ENCODE measurements at places on chromosomes 7 and 10. TPM values are rescaled to one million over a fixed set of nuclear protein-coding genes. Genes with fewer than 3 reads are reported as not detected.

DNA sequence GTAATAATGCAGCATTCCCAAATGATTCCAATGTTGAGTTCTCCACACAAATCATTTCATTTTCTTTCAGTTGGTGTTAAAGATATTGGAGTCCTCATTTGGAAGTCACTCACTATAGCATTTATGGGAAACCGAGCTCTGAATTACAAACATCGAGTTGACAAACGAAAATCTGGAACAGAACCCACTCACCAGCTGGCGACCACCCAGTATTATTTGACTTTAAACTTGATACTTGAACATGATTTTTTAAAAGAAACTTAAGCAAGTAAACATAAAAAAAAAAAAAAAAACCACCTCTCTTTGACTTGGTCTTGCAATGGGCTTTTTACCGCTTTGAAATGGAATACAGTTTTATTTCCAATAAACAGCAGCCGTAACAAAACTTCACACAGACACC, 576.6 kb upstream of the C7orf33 start:
- DNase-seq, result no peak
- H3K27ac ChIP-seq, result no peak overlapping the region
- H3K4me3 ChIP-seq, result no peak overlapping the region
- no peaks in the 10 kb centered on the region for H3K36me3 ChIP-seq
- no peaks in the 10 kb centered on the region for H3K27me3 ChIP-seq

DNA sequence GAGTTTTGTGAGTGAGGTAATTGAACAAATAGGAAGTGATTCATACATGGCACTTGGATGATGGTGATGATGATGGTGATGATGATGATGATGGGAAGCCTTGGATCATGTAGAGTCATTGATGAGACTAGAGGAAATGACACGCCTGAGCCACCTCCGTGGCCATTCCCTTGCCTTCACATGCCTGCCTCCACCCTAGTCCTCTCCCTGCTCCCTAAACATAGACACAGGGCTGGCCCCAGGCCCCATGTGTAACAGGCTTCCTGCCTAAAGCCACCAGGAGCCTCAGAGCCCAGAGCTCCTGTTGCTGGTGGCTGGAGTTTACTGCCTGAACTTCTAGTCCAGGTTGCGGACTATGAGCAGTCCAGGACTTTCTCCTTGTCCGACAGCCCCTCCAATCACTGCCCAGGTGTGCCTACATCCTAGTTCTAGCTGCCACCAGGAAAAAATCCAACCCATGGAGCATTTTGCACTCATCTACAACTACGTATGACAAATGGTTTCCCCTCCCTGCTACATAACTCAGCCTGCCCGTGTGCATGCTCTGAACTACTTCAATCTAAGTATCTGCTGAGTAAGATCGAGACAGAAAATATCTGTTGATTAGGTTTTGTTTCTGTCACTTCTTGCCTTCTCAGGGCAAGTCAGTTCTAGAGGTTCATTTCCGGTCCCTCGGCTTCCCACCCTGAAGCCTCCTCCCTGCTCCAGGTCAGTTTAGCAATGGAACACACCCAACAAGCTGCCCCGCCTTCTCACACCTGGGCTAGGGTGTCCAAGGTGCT, 35.5 kb upstream of the KDM7A start:
- H3K27ac ChIP-seq, result no peak overlapping the region
- 0 out of 2 replicates have a peak, but pooled peaks cover 3% of the 10 kb centered on the region for H3K27me3 ChIP-seq
- no peak overlapping the region for H3K4me3 ChIP-seq
- H3K4me1 ChIP-seq, result no peaks in the 10 kb centered on the region
- no peaks in the 10 kb centered on the region for H3K36me3 ChIP-seq

DNA sequence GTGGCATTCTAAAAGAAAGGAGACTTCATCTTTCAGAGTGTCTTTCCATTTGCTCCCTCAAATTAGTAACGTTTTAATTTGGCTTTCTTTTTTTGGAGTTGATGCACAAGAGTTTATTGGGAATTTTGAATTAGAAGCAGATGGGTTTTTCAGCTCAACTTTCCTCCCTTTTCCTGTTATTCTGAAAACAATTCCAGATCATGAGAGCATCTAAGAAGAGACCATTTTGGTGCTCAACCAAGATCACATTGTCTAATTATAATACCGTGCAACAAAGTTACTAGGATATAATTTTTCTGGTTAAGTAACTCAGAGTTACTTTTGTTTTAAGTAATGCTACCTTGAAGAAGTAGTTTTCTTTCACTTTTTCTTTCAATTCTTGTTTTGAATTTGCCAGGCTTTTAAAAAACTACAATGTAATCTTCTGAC, 396.6 kb upstream of the KLF6 start:
- H3K36me3 ChIP-seq, result no peaks in the 10 kb centered on the region
- H3K27ac ChIP-seq, result peak overlapping the region; percentile 51
- H3K4me3 ChIP-seq, result no peak overlapping the region
- DNase-seq, result no peak
- H3K27me3 ChIP-seq, result no peaks in the 10 kb centered on the region
- no peaks in the 10 kb centered on the region for H3K4me1 ChIP-seq

DNA sequence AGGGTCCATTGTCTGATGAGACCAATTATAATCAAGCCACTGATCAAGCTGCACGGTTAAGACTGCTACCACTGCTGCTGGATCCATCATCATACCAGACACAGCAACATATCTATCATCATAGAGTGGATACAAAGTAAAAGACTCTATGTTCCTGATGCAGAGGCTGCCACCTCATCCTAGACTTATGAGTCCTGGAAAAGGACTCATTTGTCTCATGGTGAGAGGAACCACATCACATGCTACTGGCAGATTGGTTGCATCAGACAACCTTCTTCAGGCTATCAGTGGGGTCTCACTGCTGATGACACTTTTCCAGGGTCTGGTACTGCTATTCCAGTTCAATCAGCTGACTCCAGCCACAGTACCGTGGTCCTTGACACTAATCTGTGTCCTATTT, 79.0 kb downstream of the ABI1 start:
- H3K27me3 ChIP-seq, result no peaks in the 10 kb centered on the region
- no peak overlapping the region for H3K4me3 ChIP-seq
- no peaks in the 10 kb centered on the region for H3K36me3 ChIP-seq
- DNase-seq, result no peak
- H3K4me1 ChIP-seq, result peaks cover 11% of the 10 kb centered on the region

Gene TSPAN13
- total RNA-seq, result 80.8 TPM

Gene MRC1
- 0.21 TPM for total RNA-seq

Gene FEZF1
- total RNA-seq, result not detected
